ENCODE measurements at places on chromosomes 13 and 19.

DNA sequence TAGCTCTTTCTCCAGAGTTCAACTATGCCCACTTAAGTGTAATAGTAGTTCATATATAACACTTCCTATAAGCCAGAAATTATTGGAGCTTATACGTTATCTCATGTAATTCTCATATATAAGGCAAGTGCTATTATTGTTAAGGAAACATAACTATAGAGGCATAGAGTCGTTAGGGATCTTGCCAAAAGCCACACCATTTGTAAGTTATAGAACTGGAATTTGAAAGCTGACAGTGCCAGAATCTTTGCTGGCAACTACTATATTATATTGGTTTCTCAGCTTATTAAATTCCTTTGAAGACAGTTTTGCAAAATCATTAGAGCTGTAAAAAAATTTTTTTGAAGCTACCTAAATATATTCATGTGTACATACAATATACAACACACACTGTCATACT lies 51.0 kb upstream of the MBNL2 start:
- no peak for DNase-seq

DNA sequence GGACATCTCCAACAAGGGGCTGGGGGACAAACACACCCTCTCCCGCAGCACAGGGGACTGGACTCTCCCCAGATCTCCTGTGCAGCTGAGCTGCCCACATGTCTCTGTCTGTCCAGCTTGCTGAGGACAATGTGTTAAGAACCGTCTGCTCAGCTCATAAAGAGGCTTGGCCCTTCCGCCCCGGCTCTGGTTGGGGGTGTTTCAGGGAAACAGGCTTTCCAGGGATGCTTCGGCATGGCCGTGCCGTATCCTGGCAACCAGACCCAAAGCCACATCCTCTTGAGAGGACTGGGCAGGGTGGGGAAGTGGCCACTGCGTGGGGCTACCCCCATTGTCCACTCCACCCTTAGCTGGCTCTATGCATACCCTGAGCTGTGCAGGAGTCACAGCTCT lies 41.1 kb upstream of the CHST8 start:
- DNase-seq, result no peak

DNA sequence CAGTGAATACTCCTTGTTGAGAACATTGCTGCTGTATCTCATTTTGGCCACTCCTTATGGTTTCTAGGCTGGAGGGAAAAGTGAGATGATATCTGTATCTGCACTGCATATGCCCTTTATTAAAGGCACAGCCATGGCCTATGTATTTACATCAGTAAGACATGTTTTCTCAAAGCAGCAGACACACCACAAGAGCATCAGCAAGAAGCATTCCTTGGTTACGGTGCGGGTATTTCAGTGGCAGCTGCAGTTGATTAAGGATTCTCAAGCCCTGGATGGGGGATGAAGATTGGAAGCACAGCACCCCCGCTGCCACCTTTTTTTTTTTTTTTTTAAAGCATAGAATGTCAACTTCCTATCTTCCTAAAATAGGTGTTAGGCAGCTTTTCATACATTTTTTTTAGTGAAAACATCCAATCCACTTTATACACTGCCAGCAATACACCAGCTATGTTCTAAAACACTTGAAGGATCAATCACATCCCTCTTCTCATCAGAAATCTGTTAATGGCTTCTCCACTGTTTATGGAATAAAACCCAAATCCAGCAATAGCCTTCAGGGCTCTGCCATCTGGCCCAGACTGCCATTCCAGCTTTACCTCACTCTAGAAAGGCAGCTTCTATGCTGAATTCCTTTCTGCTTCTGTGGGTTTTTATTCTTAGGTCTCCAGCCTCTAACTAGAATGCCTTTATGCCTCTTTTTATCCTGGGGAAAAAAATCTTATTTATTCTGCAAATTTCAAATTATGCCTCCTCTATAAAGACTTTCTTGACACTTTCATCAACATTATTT lies 331.0 kb downstream of the DNAJC15 start:
- no peak for DNase-seq

- no peak for DNase-seq
Measured at GRCh38 chr13:21608961-21609360, 5.0 kb upstream of the MICU2 start.

GRCh38 chr19:4303819-4304537 lies 420 bp upstream of the FSD1 start:
- DNase-seq, result no peak
